G401 (cell line): ENCODE measurements at places on chromosomes 7 and 10.

DNA sequence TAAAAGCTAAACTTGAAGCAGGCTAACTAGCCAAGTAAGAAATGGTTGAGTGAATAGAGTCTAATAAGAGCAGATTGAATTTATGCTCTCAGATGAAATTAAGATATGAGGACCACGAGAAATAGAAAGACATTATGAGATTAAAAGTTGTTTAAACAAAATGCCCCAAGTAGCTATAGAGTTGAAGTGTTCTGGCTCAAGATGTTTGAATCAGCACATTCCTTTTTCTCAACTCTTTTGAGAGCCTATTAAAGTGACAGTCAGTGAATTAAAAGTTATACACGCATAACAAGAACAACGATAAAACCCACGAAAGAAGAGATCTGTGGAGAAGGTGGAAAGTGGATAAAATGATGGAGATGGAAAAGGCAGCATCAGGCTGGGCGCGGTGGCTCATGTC is 322.2 kb upstream of the ANKRD30A start:
- no peak for DNase-seq

DNA sequence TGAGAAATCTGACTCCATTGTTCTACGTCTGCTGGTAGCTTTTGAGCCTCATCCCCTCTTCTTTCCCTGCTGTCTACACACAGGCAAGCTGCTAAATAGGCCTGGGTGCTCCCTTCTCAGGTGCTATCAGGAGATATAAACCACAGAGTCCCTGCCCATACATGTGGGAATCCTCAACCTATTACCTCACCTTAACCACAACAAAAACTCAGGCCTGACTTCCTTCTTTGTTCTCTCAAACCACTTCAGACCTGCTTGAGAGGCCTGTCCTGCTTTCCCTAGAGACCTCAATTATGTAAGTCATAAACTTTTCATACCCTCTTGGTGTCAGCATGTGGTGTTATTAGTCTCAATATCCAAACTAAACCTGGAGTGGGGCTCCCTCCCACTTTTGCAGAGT is 75.0 kb upstream of the MAGI2 start:
- no peak for DNase-seq

DNA sequence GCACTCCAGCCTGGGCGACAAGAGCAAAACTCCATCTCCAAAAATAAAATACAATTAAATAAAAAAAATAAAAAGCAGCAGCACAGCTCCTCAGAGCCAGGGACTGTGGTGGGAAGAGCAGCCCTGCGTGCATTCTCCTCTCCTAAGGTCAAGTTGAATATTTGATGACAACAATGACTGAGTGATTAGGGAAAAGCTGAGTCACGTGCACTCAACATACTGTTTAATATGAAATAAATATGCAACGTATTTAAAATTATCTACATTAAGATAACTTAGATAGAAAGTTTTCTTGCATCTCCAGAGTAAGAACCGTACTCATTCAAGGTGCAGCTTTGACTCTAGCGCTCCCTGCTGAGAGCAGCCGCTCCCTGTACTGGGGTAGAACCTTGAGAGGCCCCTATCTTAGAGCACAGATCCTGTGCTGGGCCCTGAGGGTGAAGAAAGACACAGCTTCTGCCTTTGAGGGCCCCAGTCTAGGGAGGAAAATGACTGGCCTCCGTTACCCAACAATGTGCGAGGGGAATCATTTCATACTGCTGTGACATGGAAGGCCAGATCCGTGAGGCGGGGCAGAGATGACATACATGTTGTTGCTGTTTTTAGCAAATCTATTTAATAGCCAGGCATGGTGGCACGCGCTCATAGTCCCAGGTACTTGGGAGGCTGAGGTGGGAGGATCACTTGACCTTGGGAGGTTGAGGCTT is 81.1 kb downstream of the SVIL start:
- no peak for DNase-seq

DNA sequence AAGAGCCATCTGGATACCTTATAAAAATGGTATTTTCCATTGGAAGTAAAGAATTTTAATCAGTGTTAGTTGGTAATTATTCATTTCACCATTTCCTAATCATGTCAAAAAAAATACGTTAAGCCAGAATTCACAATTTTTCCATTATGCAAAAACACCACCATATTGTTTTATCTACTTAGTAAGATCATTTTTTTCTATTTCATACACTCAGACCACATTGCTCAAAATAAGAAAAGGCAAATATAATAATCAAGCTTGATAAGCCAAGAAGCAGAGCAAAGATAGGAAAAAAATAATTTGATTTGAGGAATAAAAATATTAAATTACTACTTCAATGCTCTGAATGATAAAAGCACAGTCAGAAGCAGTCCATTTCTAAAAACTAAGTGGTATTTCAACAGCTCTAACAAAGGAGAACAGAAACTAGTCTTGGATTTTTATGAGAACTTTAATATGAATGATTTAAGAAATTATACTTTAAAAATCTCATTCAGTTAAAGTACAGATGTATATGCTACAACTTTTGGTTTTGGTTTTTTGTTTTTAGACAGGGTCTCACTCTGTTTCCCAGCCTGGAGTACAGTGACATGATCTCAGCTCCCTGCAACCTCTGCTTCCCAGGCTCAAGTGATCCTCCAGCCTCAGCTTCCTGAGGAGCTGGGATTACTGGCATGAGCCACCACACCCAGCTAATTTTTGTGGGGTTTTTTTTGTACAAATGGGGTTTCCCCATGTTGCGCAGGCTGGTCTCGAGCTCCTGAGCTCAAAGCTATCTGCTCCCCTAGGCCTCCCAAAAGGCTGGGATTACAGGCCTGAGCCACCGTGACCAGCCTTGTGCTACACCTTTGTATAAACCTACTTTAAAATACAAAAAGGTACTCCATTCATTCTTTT is 46.6 kb downstream of the LRRN3 start:
- DNase-seq, result no peak

DNA sequence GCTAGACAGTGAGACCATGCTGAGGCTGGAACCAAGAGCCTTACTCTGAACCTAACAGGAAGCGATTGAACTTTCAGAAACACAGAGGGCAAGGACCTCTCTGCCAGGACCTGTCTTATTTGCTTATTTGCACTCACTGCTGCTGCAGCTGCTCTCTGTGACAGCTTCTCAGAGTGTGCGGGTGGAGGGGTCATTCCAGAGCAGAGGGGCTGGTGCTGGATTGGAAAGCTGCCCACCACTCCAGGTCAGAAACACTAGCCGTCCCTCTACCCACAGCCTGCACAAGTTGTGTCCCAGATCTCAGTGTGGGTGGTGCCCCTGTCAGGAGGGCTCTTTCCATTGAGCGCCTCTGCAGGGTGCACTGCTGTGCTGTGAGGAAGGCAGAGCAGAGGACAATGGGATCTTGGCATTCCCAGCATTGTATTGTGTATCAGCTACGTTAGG is 126.2 kb downstream of the CCNY start:
- DNase-seq, result no peak

GRCh38 chr10:48765039-48765438 is 80.4 kb downstream of the WDFY4 start:
- DNase-seq, result no peak

GRCh38 chr10:107206833-107207232 is 42.3 kb upstream of the SORCS1 start:
- DNase-seq, result no peak

DNA sequence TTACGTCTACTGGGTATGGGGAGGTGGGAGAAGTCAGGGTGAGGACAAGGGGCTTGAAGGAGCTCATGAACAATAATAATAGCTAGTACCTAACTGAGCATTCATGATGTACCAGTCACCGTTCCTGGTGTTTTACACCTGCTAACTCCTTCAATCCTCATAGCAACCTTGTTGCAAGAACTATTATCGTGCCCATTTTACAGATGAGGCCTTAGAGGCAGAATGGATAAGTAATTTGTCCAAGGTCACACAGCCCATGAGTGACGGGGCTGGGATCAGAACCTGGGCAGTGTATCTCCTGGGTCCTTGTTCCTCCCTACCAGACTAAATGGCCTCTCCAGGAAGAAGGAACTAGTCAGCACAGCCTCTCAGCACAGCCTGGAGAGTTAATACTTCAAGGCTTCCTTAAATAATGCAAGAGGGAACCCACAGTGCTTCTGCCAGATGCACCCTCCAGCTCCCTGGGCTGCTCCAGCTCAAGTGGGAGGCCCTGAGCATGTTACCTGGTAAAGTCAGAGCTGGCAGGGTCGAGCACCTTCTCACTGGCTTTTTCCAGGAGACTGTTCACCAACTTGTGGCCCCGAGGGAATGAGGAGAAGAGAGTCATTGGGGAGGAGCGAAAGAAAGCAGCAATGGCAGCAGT is 28.8 kb downstream of the RRP12 start:
- DNase-seq, result no peak

DNA sequence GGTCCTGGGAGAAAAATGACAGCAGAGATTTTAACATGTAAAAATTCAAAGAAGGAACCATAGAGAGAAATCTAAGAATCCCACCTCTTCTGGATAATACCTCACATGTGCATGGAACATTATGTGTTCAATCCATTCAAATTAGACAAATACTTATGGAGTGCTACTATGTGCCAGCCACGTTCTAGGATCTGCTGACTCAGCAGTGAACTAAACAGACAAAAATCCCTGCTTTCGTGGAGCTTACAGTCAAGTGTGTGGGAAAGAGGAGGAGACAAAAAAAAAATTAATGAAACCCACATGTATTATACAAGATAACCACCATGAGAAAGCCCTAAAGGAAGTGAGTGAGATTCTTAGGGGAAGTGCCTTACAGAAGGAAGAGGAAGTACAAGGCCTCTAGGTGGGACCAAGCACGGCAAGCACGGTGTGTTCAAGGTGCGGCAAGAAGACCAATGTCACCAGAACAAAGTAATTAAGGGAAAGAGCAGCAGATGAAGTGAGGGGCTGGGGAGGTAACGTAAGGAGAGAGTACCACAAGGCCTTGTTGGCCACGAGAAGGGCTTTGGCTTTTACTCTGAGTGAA is 71.0 kb downstream of the SLC25A13 start:
- no peak for DNase-seq

DNA sequence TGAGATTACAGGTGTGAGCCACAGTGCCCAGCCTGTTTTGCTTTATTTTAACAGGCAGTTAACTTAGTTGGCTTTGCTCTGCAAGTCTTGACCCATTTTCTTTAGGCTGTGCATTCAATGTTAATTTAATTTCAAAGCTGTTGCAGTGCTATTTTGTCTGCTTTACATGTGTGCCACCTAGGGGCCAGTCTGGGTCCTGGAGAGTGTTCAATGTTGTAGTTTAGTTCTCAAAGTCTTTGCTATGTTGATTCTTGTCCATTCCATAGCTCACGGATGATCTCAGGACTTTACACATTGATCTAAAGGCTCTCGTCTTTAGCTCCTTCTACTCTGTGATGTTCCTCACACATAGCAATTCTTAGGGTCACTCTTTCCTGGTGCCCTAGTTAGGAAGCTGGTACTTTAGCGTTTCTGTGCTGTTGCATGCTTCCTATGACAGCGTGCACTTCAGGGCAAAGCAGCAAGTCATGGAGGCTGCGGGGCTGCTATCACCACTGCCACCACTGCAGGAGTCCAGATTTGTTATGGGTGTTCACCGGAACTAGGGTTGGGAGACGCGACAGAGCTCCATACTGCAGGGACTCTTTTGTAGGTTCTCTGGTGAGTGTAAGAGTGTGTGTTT is 16.4 kb upstream of the ABCA13 start:
- peak; percentile 9 for DNase-seq

GRCh38 chr7:106070201-106070551 is 41.9 kb downstream of the SYPL1 start:
- peak; percentile 81 for DNase-seq

GRCh38 chr10:33901166-33901565 is 566.7 kb upstream of the NRP1 start:
- DNase-seq, result no peak
